ENCODE measurements at places on chromosomes 16 and 17.

- no peak for DNase-seq
These were observed 5.1 kb upstream of the HOXB2 start for GRCh38 chr17:48549914-48550501.

GRCh38 chr17:21425321-21425720, 49.2 kb downstream of the KCNJ12 start:
- no peak for DNase-seq

GRCh38 chr17:42772945-42773289, 332 bp upstream of the VPS25 start:
- DNase-seq: no peak

- DNase-seq: no peak
These were observed 79.8 kb downstream of the CREBBP start for GRCh38 chr16:3800477-3801270.

DNA sequence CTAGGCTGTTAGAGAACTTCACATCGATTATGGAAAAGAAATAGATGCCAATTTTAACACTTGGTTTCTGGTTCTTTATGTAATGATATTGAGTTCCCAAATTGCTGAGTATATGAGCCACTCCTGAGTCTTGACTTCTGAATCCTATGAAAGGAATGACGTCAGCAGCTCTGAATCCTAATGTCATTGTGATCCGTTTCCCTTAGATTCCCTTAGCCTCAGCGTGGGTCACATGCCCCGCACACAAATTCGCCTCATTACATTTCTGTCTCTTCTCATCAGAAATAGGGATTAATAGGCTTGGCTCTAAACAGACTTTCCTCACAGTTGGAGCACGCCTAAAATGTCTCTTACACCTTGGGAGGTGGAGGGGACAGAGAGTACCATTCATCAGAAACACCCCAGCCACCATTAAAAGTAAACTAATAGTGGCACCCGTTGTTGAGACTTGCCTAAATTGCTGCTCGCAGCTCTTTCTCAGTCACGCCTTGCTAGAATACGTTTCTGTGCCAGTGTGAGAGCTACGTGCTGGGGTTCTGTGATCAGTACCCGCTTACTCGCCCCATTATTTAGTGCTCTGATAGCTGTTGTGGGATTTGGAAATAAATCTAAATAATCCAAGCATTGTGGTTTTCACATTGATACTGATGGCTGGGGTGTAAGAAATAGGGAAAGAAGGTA, 7.1 kb downstream of the MRM3 start:
- no peak for DNase-seq

All from hematopoietic multipotent progenitor cell treated with erythropoietin and hydrocortisone succinate and interleukin-3 and kit ligand, for 15 days (in vitro differentiated cells).